ENCODE measurements at places on chromosomes 7 and 10.

DNA sequence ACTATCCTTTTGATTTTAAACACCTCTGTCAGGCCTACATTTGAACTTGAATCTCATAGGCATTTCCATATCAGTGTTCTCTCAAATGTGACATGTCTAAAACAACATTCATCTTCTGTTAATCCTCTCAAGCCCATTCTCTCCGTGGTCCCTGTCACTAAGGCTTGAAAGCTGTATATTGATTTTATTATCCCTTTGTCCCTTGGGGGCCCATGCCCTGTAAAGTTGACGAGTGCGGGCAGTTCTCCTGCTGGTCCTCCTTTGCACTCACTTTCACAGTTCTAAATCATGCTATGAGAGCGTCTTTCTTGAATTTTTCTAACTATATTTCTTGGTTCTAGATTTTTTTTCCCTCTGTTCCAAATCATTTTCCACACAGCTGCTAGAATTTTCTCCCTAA, 27.3 kb downstream of the GALNT11 start:
- no peak for DNase-seq

- no peak for DNase-seq
Measured at GRCh38 chr10:13527864-13528122, 1.0 kb downstream of the BEND7 start.

DNA sequence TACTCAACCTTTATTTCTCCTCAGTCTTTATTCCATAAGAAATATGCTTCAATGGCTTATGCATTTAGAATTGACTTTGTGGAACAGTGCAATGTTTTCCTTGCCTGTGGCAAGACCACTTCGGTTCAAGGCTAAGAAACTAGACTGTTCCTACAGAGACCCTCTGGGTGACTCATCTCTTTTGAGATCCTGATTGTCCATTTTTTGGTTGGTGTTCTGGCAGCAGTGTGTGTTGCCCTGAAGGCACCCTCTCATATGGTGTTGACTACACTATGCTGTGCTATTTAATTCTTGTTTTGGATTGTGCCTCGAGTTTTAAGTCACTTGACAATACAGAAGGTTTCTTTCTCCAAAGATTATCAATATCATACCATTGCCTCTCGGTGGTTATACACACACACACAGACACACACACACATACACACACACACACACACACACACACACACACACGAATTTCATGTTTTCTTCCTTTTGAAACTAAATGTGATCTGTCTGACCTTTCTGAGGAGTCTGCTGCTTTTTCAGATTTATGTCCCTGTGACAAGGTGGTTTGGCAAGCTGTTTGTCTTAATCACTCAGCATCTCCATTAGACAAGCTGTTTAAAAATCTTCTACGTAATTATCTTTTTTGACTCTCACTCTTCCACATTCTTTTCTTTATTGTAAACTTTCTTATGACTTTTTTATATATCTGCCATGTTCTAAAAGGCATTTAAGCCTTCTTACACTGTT, 187.2 kb downstream of the VTI1A start:
- no peak for DNase-seq

DNA sequence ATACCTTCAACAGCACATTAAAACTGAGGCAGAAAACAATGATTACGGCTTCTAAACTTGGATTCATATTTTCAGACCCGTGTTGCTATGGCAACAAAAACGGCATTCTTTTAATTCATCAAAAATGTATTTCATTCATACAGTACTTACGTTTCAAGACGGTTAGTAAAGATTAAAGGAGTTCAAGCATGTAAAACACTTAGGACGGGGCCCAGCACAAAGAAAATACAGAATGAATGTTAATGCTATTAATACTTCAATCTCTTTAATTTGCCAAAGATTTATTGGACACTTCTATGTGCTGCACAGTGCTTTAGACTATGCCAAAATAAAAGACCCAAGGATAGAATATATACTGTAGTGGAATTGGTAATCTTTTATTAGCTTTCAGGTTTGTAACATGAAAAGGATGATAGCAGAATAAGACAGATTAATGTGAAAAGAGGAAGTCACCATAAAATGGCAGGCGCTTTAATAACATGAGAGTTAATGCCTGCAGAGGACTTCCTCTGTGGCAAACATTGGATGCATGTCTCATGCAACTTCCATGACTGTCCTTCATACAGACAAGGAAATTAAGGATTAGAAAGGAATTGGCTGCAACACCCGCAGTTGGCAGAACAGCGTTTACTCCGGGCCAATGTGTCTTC, 201.6 kb upstream of the KLF6 start:
- DNase-seq = no peak

- DNase-seq = no peak
Measured at GRCh38 chr7:70402069-70402468, 729.9 kb upstream of the GALNT17 start.

DNA sequence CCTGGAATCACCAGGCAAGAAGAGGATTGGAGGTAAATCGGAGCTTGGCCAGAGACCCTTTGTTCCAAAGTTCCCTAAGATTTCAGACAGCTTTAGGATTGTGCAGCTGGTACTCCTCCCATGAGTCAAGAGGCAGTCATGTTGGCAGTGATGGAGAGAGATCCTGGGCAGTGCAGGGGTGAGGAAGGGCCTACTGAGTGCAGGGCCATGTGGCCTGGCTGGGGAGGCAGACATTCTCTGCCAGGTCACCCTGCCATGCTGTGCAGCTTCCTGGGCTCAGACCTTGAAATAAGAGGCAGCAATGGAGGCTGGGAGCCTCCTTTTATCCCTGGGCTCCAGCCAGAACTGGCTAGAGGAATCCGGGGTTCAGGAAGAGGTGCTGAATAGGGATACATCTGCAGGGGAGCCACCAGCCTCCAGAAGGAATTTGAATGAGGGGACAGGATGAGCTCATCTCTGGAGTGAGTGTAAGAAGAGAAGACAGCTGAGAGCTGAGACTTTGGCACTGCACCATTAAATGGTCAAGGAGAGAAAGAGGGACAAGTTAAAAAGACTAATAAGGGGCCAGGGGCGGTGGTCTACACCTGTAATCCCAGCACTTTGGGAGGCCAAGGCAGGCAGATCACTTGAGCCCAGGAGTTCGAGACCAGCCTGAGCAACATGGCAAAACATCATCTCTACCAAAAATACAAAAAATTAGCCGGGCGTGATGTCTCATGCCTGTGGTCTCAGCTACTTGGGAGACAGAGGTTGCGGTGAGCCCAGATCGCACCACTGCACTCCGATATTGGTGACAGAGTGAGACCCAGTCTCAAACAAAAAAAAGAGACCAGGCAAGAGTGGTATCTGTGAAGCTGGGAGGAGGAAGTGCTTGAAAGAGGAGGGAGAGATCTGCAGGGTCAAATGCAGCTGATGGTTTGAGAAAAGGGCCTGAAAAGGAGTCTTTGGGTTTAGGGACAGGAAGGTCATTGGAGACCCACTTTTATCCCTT, 12.0 kb downstream of the SFTPD start:
- no peak for DNase-seq

Data from bone marrow (tissue), 2 donors.